T-helper 2 cell (primary cell): ENCODE measurements at places on chromosomes 16 and 17.

- DNase-seq = no peak
Measured at GRCh38 chr17:76009969-76010661, 9.5 kb downstream of the CDK3 start.

DNA sequence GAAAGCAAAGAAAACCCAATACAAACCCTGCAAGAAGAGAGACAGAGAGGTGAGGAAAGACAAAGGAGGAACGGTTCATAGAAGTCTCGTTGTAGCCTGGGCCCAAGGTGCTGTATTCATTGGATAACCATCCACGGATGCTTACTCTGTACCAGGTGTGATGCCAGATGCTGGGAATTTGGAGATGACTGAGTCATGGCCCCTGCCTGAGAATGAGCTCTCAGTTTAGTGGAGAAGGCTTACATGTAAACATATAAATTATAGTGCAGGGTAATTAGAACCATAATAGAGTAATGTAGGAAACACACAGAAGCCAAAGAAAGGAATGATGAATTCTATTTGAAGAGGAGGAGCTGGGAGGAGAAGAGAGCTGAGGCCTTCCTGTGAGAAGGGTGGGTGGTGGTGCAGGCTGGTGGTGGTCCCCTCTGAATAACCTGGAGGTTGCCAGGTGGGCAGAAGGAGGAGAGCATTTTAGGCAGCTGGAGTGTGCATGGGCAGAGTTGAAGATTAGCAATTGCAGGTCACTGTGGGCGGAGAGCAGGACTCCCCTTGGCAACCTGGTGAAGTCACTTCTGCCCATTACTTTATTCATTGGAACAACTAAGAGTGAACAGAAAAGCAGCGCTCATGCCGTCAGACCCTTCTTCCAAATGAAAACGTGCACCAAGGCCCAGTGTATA is 7.7 kb upstream of the ZG16 start:
- no peak for DNase-seq

GRCh38 chr17:1776328-1776727 is 14.5 kb downstream of the SERPINF1 start:
- DNase-seq = no peak

DNA sequence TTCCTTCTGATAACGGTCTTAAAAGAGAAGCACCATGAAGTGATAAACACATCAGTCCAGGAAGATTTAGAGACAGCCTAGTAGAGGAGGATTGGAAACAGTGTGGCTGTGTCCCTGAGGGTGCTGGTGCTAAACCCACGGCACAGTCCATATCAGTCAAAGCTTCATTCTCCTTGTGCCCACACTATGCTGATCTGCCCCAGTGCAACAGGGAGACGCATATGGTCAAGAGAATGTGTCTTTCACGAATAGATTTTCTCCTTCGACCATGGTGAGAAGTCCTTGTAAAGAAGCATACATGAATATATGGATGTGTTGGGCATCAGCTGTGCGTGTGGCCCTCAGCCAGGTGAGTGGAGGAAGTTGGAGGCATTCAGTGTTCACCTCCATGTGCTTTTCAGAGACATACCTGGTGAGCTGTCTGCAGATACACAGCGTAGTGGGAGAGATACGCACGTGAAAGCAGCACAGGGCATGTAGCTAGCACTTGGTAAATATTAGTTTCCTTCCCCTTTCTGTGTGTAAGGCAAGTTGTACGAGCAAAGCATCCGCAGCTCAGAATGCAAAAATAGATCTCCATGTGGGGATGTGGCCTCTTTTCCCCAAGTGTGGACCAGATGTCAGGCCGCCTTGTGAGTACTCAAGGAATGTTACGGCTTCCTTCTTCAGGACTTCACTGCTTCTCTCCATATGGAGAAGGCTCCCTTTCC is 29.4 kb downstream of the HLF start:
- no peak for DNase-seq

- DNase-seq = peak; percentile 54
Measured at GRCh38 chr16:31472709-31473203, 804 bp downstream of the TGFB1I1 start.

DNA sequence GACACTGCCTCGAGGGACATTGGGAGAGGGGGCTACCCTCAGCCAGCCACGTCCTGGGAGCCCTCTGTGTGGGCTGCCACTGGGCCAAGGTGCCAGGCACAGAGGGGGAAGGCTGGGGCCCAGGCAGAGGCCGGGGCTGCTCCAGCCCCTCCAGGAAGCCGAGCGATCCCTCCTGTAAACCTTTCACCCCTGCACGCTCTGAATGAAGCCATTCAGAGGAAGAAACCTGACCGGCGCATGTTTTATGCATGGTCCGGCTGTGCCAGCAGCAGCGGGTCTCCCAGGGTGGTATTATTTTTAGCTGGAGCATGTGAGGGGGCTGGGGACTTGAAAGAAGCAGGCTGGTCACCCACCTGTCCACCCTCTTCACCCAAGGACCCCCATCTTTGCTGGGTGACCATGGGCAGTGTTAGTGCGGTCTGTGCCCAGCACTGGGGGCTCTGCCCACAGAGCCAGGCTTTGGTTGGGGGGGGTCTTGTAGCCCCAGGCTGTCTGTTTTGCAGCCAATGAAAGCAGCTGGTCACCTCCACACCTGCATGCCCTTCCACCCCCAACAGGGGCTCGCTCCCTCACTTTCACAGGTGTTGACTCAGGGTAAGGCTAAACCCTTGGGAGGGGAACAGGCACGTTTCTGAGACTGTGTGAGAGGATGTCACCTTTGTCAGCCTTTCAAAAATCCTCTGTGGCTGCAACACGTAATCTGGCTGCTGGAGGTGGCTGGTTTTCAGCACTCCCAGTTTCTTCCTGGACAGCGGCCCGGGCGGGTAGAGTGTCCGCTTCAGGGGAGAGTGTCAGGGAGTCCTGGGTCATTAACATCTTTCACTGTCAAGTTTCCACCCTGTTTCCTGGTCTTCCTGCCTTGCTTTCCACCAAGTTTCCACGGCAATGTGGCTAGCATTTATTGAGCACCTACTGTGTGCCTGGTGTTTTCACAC is 77.1 kb upstream of the BRD7 start:
- no peak for DNase-seq

- DNase-seq = no peak
Measured at GRCh38 chr17:17075125-17075781, 33.0 kb downstream of the MPRIP start.

DNA sequence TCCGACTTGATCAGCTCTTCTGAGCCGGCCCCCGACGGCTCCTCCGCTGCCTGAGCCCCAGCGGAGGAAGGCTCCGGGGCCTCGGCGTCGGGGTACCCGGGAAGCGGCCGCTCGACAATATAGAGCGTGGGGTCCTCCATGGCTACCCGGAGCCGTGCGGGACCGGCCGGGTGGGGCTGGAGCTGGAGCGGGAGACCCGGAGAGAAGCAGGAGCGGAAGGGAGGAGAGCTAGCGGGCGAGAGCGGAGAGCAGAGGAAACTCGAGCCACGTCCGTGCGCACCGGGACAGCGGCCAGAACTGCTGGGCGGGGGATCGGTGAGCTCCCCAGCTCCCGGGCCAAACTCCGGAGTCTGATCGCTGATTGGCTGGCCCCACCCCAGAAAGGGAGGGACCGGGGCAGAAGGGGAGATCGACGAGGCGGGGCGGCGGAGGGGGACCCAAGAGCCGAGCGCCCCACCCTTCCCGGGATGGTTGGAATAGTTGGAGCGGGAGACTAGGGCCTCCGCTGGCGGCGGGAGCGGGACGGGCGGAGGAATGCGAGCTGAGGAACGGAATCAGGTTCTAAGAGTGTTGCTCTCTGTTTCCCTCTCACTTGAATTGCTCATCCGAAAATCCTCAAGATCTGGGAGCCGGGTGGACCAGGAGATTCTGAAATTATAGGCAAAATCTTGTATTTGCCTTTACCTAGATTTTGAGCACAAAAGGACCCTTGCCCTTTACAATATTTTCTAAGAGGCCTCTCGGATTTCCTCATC is at the start of gene CAVIN1:
TSS of gene CAVIN1 (minus strand) at position 299 of the 755 bp plus-strand sequence. CDS start at position 140, 159 bp downstream.
- no peak for DNase-seq

DNA sequence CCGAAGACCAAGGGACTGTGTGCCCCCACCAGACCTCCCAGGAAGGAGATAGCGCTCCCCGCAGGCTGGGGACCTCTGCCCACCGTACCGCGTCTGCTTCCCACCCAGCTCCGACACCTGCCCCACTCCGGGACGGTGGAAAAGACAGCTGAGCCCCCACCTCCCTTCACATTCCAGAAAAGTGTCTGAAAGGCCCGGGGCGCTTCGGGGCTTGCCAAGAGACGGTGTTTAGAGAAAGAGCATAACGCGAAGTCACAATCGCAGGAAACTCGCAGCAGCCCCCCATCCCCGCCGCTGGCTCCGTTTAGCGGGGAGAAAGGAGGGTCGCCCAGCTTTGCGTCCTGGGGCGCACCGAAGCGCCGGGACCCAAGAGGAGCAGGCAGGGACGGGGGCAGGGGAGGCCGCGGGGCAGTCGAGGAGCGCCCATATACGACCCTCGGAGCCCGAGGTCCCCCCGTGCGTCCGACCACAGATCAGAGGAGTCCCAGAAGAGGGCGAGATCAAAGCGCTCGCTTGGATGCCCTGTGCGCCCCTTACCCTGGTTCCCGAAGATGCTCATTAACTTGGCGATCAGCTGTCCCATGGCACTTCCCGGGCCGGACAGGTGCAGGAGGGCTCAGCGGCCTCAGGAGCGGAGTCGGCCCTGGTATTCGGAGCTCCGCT is 652 bp downstream of the ARL5C start:
- no peak for DNase-seq

GRCh38 chr16:9874219-9874618 is 308.0 kb downstream of the GRIN2A start:
- DNase-seq = no peak

DNA sequence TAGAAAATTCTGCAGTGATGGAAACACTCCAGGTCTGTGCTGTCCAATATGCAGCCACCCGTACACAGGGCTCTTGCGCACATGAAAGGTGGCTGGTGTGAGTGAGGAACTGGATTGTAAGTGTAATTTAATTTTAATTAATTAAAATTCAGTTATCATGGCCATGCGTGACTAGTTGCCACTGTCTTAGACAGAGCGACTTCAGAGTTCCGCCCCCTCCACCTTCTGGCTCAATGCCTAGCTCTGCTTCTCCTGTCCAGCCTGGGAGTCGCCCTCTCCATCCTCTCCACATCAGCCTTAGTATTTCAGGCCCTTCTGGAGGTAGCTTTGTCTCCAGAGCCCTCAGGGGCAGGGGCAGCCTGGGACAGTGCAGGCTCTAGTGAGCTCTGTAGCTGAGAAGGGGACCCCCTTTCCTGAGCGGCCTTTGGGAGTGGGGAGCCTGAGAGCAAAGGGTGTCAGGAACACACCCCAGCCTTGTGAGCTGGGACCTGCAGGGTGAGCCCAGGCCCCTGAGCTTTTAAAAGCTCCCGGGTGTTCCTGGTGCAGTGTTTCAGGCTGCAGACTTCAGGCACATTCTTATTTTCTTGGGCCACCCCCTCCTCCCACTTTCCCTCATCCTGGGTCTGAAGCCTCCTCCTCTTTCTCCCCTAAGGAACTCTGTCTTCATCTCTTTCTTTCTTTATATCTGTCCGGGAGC is 99.4 kb downstream of the IRF8 start:
- no peak for DNase-seq

DNA sequence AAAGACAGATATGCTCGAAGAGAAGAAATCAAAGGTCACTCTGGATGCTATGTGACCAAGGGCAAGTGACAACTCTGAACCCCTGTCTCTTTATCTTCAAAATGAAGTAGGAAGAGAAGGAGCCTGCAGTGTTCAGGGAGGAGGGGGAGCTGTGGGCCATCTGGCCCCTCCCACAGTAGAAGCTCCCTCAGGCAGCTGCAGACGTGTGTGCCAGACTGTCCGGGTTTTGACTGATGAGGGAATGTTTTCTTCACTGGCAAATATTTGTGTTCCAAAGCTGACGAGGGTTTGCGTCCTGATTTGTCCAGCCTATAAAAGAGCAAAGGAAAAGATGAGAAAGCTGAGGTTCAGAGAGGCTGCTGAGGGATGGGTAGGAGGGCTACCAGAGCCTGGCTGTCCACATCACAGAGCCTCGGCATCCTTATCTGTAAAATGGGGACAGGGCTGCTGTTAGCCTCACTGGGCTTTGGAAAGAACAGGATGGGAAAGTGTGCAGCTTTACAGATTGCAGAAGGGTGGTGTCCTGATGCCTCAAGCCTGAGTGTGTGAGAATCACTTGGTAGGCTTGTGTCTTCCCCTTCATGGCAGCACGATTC is 1.8 kb upstream of the GINS2 start:
- no peak for DNase-seq

GRCh38 chr17:34275881-34276280 is 5.9 kb downstream of the CCL7 start:
- no peak for DNase-seq

- DNase-seq = no peak
Measured at GRCh38 chr16:53922807-53923571, 219.0 kb downstream of the FTO start.

DNA sequence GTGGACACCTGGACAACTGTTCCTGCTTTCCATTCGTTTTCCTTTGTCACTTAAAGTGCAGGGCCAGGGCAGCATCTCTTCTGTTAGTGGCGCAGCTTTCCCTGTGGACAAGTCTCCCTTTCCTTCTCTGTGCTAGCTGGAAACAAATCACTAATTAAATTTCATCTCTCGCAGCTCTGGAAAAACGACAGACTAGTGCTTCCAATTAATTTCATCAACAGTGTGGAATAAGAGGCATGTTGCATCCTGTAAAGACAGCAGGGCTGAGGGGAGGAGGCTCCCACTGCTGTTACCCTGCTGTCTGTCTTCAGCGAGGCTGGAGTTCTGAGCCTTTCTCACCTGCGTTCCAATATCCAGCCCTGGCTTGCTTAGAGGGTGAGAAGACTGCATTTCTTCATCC is 352.1 kb upstream of the HSBP1 start:
- DNase-seq = no peak

- DNase-seq = no peak
Measured at GRCh38 chr17:13491491-13491890, 110.2 kb downstream of the HS3ST3A1 start.

DNA sequence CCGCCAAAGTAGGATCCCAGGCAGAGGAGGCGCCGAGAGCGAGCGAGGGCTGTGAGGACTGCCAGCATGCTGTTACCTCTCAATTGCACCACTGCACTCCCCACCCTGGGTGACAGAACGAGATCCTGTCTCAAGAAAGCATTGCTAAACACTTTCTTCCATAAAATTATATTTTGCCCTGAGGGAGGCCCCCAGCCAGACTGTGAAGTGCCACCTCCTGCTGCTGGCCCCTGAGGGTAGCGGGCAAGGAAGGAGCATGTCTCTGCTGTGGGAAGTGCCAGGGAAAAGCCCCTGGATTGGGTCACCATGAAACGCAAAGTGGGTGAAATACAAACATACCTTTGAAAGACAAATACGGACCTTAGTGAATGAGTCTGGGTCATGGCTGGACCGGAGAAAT is 78.0 kb upstream of the AMZ2 start:
- DNase-seq = no peak

DNA sequence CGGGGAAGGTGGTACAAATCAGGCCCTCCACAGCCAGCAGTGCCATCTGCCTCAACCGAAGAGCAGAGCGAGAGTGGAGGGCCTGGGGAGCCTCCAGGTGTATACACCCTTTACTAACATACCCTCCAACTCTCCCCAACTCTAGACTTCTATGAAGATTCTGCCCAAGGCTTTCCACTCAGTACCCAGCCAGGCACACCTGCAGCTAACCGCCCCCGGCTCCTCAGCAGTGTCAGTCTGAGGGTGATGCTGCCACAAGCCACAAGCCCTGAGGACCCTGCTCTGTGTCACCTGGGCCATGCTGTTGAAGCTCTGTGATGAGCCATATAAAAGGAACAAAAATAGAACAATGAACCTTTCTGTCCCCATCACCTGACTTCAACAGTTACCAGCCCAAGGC is 3.8 kb downstream of the CENPV start:
- no peak for DNase-seq

- peak; percentile 81 for DNase-seq
Measured at GRCh38 chr17:78708510-78708973, 73.5 kb downstream of the CYTH1 start.

- DNase-seq = no peak
Measured at GRCh38 chr17:55342800-55343585, 78.2 kb downstream of the HLF start.
